Stimulated activated CD4-positive, alpha-beta T cell treated with anti-CD3 and anti-CD28 coated beads, Interleukin-15, amount 100 ng/mL, for 1 hour (primary cell): ENCODE measurements at places on chromosomes 13 and 19.
A peak's percentile ranks its signal among the peaks of the same experiment; 100 is the strongest.

- no peak for DNase-seq
Observed at GRCh38 chr19:7670150-7670783, 1.4 kb downstream of the RETN start.

- no peak for DNase-seq
Observed at GRCh38 chr13:27952876-27953675, 16.0 kb downstream of the CDX2 start.

DNA sequence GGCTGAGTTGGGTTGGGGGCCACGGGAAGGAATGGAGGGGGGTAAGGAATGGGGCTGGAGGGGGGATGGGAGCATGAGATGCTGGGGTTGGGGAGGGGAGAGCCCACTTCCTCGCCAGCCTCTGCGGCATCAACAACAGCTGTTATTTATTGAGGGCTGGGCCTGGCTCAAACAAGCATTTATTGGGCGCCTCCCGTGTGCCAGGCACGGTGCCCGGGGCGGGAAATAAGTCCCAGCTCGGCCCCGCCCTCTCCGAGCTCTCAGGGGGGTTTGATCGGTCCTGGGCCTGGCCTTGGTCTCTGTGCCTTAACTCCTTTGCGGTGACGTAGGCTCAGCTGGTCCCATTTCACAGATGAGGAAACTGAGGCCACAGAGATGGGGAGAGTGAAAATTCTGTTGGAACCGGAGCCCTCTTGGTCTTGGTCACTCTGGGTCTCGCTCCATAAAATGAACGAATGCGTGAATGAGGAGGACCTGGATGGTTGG, 919 bp upstream of the ADAMTS10 start:
- no peak for DNase-seq

- DNase-seq, result no peak
Observed at GRCh38 chr19:8194528-8195267, 14.5 kb upstream of the CERS4 start.

- DNase-seq, result no peak
Observed at GRCh38 chr13:39510316-39510695, 92.7 kb downstream of the LHFPL6 start.

DNA sequence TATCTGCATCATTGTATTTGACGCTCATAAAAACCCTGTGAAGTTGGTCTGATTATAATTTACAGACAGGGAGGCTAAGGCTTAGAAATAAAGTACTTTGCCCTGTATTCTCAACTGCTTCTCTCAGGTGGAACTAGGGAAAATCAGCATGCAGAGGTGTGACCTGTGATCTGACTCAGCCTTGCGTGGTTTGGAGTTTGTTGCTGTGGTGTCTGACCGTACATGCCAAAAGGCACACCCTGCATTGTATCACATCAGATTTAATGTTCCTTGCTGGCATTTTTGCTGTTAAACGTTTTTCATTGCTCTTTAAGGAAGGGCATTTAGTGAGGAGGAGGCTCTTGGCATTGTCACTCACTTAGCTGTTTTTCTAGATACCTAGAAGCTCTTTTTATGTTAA, 58.8 kb upstream of the C1QTNF9B start:
- no peak for DNase-seq

- no peak for DNase-seq
Observed at GRCh38 chr19:48196933-48197665, 26.6 kb downstream of the ZSWIM9 start.

GRCh38 chr13:97878431-97879375, 74.8 kb upstream of the IPO5 start:
- DNase-seq, result no peak

- no peak for DNase-seq
Observed at GRCh38 chr19:13979244-13979615, 26.9 kb downstream of the RFX1 start.

DNA sequence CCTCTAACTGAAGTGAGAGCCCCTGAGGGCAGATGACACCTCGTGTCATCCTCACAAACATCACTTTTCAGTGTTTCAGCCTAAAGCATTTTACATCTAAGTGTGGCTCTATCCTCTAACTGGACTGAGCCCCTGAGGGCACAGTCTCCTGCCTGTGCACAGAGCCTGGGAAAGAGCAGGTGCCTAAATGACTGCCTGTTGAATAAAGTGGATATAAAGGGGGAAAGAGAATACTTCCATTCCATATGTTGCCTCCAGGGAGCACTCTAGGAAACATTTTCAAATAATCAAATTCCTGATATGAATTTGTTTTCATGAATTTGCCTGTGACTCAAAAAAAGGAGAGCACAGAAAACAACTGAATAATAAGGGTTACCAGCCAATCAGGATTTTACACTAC, 32.2 kb downstream of the CNMD start:
- DNase-seq, result no peak

DNA sequence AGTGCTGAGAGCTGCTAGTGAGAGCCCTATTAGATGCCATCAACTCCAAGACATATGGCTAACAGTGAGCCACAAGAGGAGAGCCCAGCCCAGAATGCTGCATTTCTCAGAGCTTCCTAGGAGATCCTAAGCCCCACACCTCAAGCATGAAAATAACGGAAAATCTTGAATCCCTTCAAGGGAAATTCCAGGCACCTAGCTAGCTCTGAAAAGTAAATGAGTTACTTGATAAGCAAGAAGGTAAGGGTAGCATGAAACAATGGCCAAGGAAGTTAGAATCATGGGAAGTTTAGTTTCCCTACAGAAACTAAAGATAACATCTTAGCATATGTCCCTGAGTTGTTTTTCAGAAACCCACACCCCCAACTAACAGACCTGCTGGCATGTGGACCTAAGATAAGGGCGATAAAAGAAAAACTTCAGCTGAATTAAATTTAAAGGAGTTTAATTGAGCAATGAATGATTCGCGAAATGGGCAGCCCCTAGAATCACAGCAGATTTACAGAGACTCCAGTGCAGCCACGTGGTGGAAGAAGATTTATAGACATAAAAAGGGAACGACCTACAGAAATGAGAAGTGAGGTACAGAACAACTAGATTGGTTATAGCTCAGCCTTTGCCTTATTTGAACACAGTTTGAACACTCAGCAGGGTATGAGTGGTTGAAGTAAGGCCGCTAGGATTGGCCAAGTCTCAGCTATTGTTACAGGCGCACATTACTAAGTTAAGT, 301.3 kb upstream of the DACH1 start:
- no peak for DNase-seq

GRCh38 chr19:15666883-15667282, 6.0 kb upstream of the CYP4F12 start:
- DNase-seq, result no peak

DNA sequence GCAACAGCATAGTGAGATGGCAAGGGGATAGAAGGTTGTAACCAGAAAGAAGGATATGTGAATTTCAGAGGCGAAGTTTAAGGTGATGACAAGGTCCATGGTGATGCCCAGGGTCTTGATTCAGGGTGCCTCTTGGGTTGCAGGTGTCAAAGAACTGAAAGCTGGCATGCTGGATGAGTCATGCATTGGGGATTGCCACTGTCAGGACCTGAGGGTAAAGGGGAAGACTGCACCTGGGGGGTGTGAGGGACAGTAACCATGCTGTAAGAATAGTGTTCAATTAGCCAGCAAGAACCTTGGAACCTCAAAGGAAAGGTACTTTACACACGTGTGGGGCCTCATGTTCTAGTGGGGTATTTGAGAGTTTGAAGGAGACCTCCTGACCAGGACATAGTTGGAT, 279.6 kb downstream of the SLC7A1 start:
- no peak for DNase-seq

GRCh38 chr13:44557986-44558385, 18.1 kb downstream of the TSC22D1 start:
- DNase-seq, result no peak

DNA sequence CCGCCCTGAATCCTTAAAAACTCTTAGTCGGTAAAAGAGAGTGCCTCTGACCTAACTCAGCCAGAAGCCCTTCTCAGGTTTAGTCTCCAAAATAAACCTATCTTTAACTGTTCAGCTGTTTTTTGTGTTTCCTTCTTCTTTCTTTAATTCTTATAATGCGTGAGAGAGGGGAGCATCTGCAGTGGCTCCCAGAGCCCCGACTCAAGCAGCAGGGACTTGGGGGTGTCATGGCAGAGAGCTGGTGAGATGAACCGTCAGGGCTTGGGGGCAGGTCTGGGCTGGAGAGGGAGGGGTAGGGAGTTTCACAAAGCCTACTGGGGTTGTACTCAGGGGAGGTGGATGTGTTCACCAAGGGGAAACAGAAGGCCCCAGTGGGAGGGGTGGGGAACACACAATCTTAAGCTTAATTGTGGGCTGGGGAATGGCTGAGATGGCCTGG, 16.8 kb upstream of the SIGLEC6 start:
- no peak for DNase-seq

DNA sequence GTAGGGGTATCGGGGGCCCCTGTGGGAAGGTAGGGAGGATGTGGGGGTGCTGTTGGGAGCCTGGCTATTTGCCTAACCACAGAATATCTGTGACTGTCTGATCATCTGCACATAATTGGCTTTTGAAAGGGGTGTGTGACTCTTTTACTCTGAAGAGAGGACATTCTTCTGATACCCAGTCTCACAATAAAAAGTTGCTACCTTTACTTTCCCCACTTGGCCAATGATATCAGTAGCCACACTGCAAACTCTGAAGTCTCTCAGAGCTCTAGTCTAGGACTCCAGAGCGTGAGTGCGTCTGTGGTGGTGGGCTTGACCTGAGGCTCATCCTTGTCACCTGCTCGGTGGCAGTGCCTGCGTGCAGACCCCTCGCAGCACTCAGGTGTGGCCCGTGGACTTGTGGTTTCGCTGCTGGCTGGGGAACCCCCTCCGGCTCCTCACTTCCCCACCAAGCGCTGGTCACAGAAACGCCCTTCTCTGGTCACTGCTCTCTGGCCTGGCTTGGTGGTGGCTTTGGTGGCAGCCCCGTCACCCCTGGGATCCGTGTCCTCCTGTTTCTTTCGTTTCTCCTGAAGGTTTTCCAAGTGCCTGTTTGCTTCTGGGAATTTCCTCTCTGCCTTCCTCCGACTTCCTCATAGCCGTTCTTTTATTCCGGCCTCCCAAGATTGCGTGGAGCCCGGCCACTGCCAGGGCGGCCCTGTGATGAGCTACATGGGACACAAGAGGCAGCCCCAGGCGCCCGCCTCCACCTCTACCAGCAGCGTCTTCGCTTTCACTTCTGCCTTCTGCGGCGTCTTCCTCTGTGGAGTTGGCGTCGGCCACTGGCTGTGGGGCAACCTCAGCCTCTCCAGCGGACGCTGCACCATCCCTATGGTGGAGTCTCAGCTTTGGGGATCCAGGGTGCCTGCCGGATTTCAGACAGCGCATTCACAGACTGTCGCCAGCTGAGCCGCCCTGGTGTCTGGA, 78.0 kb downstream of the ATP11A start:
- no peak for DNase-seq

- no peak for DNase-seq
Observed at GRCh38 chr13:26378116-26378515, 124.2 kb downstream of the CDK8 start.

DNA sequence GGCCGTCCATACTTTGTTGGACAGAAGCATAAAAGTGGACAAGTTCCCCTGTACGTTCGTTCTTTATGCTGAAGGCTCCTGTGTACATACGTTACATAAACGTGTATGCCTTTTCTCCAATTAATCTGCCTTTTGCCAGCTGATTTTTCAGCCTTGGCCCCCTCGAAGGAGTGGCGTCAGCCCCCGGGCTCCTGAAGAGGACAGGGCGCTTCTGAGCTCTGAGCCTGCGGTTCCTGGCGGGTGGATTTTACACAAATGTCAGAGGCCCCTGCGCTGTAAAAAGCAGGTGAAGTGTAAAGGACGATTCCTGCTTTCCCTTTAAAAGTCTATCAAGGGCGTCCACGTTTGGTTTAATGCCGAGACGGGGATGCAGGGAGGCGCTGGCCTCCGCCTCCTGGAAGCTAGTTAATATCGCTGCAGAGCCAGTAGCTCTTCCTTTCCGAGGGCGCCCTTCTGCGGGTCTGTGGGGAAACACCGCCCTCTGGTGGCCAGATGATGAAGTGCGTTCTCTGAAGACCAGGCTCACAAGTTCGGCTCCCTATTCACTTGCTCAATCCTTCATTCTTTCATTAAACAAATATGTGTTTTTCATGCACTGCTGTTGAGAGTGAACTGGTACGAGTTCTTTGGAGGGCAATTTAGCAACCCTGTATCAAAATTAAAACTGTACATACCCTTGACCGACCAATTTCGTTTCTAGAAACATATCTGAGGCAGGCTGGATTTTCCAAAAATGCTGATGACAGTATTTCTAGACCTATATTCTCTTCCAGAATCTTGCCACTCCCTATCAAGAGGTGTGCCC, 62.0 kb downstream of the GPR12 start:
- peak; percentile 62 for DNase-seq
